NCI-H2081 treated with DMSO at 0.1 percent for 48 hours (cell line): ENCODE measurements at places on chromosomes 5 and 9.

- DNase-seq, result peak; percentile 4
These were observed 31.0 kb upstream of the ISOC1 start for GRCh38 chr5:129063483-129064113.

DNA sequence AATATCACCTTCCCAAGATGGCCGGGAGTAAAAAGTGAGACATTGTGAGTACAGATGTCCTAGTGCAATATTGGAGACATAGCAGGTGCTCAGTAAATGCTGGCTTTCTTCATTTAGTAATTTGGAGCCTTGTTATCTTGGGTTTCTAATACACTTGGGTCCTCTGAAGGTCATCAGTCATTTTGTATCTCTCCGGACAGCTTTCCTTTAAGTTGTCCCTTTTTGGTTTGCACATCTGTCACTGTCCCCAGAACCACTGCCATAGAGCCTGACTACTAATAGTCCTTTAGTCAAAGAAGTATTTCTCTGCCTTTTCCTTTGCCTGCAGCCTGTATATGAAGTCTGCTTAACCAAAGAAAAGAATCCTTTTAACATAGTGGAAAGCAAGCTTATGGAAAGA, 7.8 kb upstream of the ANGPTL2 start:
- no peak for DNase-seq

DNA sequence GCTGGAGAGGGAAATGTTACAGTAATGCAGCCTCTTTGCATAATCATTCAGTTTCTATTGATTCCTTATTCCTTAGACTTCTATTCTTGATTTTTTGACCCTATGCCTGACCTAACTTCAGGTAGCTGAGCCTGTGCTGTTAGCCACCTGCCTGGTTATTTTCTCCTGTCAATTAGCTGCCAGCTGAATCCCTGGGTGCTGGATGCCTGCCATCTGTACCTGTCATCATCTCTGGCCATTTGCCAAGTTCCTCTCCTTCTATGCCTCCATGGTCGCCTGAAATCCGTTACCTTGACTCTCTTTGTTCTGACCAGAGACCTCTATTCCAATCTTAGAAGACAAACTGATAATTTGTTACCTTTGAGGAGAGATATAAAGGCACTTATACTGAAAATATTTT, 178.3 kb downstream of the CAVIN4 start:
- DNase-seq, result peak; percentile 42

DNA sequence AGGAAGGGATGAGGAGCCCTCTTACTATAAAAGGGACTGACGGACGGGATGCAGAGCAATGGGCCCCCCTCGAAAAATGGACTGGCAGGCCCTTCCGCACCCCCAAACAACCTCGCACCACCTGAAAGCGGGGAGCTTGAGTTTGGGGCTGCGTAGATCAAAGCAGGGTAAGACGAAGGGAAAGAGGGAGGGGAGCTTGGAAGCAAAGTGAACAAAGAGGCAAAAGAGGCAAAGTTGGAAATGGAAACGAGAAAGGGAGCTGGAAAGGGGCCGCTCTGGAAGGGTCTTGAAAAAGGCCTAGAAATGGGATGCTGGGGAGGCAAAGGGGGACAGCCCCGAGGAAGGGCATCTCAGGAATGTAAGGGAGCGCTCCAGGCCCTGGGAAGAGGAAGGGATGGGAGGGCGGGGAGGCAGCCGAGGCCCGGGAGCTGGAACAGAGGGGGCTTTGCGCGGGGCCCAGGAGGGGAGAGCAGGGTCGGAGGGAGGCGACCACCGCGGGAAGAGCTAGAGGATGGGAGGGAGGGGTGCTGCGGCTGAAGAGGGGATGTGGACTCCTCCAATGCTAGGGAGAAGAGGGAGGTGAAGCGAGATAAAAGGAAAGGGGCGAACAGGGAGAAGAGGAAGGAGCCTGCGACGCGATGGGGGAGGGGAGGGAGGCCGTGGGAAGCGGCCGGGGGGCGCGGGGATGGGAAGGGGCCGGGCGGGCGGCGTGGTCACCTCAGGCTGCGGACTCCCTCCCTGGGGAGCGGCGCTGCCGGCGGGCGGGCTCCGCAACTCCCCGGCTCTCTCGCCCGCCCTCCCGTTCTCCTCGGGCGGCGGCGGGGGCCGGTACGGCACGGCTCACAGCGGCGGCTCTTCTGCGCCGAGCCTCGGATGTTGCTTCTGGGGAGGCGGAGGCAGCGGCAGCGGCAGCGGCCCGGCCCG, 577 bp downstream of the RNF145 start:
- no peak for DNase-seq

GRCh38 chr5:1548702-1549474, 25.1 kb upstream of the LPCAT1 start:
- DNase-seq, result no peak

DNA sequence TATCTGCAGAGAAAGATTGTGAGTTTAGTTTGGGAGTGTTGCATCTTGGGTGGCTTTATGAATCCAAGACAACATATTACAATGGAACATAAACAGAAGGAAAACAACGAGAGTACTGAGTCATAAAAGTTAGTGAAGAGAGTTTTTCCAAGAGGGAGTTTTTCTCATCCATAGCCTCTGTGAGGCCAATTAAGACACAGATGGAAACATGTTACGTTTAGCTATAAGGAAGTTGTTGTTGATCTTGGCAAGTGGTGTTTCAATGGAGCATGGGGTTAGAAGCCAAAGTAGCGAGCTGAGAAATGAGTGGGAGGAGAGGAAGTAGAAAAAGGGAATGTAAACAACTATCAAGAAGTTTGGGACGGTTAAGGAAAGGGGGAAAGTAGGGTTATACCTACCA, 53.3 kb upstream of the SPATA31D4 start:
- DNase-seq, result no peak

GRCh38 chr5:142474431-142475094, 149.7 kb upstream of the SPRY4 start:
- DNase-seq, result no peak

GRCh38 chr5:133396187-133396741, 216.1 kb downstream of the FSTL4 start:
- DNase-seq, result no peak

GRCh38 chr9:105994970-105995369, 300.6 kb downstream of the TMEM38B start:
- DNase-seq, result no peak

GRCh38 chr9:127049044-127049443, 73.4 kb downstream of the ANGPTL2 start:
- no peak for DNase-seq

DNA sequence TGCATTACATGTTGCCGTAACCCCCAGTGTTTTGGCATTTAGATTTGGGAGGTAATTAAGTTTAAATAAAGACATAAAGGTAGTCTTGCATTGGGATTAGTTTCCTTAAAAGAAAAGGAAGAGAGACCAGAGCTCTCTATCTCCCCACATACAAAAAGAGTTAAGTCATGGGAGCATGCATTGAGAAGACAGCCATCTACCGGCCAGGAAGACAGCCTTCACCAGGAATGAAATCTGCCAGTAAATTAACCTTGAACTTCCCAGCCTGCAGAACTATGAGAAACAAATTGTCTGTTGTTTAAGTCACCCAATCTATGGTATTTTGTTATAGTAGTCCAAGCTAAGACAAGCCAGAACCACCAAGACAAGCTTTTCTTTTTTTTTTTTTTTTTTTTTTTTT, 567.0 kb upstream of the CDH18 start:
- DNase-seq, result no peak

DNA sequence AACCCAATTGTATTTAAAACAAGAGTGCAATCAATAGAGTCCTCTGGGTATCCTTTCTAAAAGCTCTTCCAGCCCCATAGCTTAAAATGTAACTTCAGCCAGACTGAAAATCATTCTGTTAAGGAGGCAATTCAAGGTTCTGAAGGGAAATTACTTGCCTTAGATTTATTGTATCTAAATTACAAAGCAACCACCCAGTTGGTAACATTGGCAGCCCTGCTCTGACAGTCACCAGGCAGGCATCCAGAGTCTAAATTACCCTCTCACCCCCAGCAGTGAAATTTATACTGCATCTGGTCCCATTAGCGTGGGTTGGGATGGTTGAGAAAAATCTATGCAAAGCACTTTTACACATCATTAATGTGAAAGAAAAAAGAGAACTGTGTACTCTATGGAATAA, 514.7 kb downstream of the MTRR start:
- DNase-seq, result peak; percentile 100
